Osteoblast (primary cell): ENCODE measurements at places on chromosomes 1 and 21.
A peak's percentile ranks its signal among the peaks of the same experiment; 100 is the strongest.

DNA sequence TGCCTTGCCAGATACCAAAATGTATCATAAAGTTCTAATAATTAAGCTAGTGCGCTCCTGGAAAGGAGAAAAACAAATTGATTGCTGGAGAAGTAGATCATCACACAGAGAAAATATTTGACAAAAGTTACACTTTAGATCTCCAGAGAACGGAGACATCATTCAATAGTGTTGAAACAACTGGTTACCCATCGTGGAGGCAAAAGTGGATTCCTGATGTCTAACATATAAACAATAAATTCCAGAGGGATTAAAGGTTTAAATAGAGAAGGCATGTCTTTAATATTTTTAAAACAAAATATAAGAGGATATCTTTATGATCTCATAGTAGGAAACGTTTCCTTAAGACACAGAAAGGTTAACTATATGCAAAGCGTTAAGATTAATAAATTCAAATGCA lies 41.0 kb downstream of the NRIP1 start:
- DNase-seq: no peak

- peak; percentile 93 for DNase-seq
Measured at GRCh38 chr1:153945131-153945794, 1.3 kb downstream of the DENND4B start.

GRCh38 chr1:3785045-3785444 lies 11.3 kb downstream of the LRRC47 start:
- DNase-seq: peak; percentile 71

DNA sequence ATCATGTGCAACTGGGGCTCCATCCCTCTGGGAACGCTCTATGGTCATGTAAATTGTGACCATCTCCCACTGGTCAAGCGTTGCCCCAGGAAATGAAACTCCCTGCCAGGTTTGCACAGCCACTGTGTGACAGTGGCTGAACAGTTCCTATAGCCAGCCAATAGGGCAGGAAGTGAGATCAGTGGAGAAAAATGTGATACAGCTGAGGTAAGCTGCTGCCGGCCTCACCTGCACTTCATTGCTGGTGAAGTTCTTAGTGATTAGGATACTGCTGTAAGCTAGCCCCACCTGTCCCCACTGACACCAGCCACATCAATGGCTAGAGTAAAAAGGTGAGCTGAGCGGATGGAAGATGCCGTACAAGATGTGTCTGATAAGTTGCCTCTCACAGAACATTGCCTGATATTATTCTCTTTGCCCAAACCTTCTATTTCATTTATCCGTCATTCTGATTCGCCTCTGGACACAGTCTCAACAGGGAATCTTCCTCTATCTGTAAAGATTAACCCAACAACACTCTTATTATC lies 38.4 kb upstream of the CDC42BPA start:
- DNase-seq: no peak

GRCh38 chr1:30422251-30422650 lies 301.1 kb downstream of the MATN1 start:
- DNase-seq: no peak

- DNase-seq: peak; percentile 36
Measured at GRCh38 chr1:20654104-20654690, 7.0 kb downstream of the DDOST start.

DNA sequence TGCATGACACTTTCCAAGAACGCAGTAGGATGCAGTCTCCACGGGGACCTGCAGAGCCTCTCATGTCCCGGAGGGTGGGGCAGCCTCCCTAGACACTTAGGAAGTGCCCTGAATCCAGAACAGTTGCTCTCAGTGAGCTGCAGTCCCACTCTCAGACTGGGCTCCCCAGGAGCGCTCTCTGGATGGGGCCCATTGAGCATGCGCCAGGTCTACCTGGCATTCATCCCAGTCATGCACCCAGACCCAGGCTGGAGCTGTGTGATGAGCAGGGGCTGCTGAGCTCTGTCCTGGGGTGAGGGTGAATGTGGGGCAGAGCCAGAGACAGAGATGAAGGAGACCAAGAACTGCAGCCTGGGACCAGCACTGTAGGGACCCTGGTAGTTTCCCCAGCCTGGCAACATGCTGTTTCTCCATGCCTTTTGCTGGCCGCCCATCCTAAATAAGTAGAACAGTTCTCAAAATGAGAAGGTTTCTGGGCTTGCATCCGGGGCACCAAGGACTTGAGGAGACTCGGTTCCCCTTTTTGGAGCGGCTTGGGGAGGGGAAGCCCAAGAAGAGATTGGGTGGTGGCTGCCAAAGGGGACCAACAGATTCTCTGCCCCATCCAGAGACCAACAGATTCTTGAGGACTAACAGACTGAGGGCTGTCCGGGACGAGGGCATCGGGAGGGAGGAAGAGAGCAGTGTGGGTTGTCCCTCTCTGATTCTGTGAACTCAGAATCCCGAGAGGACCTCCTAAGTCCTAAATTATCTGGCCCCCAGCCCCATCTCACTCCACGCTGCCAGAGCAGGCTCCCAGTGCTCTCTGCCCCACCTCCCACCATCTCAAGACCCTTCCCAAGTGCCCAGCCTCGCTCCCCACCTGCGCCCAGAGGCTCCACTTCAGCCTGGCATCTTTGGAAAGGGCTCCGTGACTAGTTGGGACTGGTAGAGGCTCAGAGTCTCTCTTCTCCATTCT lies 1.0 kb upstream of the PGLYRP4 start:
- no peak for DNase-seq

- DNase-seq: no peak
Measured at GRCh38 chr1:74763807-74764206, 30.9 kb downstream of the TYW3 start.

DNA sequence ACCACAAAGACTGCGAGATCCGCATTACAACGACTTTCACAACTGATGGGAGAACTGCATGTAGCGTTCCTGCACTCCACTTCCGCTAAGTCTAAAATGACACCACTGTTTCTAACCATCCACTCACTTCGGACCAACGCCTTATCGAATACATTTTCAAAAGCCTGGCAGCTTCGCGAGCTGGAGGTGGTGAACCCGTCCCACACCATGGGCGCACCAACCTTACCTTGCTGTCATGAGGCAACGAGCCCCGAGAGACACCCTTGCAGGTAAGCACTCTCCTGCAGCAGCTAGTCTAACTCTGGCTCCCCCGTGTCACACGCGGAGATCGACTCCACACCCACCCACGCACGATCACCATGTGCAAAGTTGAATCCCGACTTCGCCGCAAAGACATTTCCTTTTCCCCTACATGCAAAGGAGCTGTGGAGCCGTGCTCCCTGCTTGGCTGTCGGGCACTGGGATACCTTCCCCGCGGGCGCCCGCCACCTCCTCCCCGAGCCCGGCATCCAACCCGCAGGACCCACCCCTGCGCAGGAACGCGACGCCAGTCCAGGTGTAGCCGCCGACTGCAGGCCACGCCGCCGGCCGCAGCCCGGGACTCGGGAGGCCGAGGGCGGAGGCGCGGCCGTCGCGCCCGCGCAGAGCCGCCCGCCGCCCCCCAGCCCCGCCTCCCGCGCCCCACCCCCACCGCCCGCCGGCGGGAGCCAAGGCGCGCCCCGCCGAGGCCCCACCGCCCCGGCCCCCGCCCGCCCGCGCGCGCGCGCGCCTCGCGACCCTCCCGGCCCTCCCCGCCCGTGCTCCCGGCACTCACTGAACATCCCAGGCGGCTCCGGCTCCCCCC lies 629 bp downstream of the TAF5L start:
- peak; percentile 95 for DNase-seq

DNA sequence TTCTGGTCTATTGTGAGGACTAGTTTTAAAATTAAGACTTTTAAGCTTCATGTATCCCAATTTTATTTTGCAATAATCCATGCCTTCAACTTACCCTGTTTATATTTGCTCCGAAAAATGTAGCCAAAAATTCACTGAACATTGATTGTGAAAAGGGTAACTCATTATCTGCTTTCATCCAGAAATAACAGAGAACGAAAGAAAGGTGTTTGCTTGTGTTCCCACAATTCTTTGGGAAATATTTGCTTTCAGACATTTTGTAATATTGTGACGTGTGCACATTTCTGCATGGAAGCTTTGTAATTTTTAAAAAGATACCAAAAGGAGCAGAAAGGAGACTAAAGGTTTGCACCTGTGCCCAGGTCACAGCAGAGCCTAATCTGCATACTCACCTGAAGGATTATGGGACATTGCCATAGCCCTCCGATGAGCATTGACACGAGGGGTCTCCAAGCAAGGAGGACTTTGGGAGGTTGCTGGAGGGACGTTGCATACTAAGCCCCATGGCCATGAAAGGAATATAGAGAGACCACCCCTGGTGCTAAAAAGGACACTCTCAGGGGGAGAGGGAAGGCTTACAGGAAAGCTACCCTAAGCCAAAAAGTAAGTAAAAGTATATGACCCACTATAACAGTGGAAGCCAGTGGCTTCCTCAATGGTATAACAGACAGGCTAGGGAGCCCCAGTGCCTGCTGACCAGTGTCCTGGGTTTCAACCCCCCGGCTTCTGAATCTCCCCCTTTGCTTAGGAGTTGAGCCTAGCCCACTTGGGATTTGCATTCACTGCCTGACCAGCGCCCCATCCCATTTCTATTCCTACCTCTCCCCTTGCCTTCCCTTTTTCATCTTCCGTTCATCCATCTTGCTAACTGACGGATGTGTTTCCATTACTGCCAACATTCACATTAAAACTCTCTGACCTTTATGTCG lies 148.6 kb upstream of the ZC3H12A start:
- DNase-seq: no peak

DNA sequence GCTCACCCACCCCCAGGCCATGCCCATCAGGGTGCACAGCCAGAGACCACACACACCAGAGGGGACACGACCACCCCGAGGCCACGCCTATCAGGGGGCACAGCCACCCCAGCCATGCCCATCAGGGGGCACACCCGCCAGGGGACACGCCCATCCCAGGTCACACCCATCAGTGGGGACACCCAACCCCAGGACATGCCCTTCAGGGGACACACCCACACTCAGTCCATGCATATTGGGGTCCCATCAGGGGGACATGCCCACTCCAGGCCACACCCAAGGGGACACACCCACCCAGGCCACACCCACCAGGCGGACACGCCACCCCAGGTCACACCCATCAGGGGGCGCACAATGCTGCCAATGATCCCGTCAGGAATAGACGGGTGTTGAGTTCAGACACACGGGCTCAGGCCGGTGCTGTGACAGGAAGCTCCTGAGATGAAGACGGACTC lies 20.7 kb downstream of the MCM3AP start:
- DNase-seq: peak; percentile 42

DNA sequence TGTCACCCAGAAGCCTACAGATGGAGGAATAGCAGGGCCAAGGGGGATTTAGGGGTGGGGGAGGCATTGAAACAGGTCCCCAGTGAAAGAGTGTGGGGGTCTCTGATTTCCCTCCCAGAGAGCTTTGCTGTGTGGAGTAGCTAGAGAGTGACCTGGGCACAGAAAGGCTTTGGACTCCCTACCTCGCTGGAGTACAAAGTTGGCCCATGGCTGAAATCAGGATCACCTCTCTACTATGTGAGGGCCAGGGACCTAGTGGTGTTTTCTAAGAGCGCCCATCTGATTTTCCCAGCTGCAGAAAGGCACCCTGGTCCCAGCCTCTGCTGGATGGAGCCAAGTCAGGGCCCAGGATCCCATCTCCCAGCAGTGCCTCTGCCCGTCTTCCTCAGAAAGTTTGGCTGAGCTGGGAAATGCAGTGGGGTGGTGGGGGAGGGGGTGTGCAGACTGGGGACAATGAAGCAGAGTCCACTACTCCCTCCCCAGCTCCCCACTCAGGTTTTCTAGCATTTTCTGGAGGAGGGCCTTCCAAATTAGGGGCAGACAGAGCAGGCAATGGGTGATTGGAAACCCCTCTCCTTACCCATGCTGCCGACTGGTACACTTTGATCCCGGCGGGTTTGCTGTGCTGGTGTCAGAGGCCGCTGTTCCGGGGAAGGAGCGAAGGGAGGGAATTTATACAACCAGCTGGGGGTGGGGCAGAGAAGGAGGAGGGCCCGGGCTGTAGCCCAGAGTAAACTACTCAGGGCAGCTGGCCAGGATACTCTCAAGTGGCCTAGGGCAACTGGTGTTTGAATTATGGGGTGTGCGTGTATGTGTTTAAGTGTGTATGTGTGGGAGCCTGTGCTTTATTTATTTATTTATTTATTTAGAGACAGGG lies at the start of gene SELENBP1:
SELENBP1 (minus strand) TSS at position 648 of the 877 bp plus-strand sequence; CDS start at position 584, 64 bp downstream.
- peak; percentile 96 for DNase-seq

GRCh38 chr1:228004331-228004855 lies 2.4 kb upstream of the WNT3A start:
- peak; percentile 91 for DNase-seq

- no peak for DNase-seq
Measured at GRCh38 chr1:209611771-209612570, 28.5 kb downstream of the CAMK1G start.

DNA sequence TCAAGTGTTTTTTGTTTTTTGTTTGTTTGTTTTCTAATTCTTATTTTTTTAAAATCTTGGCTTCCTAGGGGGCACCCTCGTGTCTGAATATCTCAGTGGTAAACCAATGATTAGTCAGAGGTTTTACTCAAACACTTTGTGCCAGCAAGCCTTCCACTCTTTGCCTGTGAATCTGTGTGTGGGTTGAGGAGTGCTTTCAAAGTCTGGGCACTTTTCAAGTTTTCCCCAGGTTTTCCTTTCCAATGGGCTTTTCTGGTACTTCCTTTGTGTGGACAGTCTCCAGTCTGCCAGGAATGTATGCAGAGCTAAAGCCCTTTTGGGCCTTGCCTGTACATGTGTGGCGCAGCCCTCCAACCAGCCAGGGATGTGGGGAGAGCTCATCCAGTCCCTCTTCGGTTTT lies 9.7 kb upstream of the PPIE start:
- no peak for DNase-seq

DNA sequence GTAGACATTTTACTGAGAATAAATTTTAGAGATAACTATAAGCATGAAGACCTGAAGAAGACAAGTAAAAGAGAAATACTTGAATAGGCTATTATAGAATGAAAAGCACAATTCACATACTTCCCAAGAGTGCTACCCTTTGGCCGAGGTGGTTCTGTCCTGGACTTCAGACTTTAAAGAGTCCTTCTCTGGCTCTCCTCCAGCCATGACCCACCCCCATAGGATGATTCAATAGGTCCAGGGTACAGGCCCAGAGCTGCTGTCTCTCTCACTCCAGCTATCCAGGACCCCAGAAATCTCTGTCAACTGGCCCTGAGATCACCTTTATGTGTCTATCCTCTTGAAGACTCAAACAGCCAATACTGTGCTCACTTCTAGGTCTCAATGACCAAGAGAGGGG lies 1.3 kb upstream of the SMCP start:
- no peak for DNase-seq

DNA sequence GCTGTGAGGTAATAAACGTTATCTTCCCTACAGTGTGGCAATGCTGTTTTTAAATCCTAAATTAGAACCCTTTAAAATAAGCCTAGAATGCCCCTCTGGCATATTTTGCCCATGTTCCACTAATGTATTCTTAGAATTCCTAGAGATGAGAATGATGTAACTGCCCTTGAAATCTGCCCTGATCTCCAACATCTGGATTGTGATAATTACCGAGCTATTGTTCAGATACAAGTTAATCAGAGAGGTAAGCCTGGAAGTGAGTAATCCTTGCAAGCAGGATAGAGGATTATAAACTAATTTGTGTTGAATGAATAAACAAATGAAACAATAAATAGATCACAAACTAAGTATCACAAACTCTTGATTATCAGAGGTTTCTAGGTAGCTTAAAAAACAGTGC lies 107.8 kb upstream of the DMRTA2 start:
- DNase-seq: no peak
